ENCODE measurements at places on chromosomes 6 and 20.

DNA sequence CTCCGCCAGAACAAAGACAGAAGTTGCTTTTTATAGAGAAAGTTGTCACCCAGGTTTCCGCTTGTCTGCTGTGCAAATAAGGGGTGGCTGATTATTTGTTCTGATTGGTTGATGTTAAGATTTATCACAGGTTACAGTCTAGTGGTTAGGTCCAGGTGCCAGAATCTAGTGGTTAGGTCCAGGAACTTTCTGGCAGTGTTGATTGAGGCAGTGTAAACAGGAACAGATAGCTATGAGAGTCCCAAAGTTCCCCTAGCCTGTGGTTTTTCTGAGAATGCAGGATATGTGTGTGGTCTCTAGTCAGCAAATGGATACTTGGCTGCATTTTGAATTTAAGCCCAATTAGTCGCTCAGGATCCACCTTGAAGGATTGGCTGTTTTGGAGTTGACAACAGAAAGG is 148.0 kb downstream of the TMEM200A start:
- DNase-seq = peak; percentile 59

DNA sequence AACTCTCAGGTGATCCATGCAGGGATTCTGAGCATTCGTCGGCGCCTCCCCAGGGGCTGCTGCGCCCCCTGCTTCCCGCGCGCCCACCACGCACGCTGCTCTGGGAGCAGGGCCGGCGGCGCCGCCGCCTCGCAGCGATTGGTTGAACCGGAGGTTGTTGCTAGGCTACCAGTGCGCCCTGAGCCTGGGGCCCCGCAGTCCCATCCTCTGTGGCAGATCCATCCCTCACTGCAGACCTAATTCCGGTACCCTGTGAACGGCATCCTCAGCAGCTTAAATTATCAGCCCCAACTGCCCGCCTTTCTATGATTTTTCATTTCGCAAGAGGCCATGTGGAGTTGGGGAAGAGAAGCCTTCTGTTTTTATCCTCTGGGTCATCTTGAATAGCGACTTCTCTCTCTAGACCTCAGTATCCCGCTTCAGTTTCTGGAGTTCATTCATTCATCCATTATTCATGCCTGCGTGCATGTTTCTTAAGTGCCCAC is 15.4 kb downstream of the PNPLA1 start:
- DNase-seq = no peak

DNA sequence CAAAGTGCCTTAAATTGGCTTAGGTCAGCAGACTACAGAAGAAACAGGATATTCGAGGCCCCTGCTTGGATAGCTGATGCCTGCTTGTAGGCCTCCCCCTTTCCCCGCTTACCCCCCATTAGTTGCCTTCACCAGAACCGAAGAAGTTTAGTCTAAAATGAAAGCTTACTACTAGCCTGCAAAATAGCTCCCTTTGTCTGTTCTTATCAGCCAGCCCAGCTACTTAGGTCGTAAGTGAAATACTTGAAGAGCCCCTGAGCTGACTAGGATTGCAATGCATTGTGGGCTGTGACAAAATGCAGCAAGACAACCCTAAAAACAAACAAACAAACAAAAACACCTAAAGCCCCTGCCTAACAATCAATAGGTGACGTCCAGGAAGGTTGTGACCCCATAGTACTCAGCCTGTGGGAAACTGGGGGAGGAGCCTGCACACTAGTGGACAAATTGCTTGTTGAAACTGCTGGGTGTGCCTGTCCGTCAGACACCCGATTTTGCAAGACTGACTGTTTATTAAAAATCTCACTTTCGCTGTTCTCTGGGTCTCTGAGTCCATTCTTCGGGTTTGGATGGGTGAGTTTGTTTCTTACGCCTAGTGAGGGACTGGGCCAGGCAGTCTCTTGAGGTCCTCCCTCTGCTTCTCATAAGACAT is 105.0 kb upstream of the DUSP22 start:
- no peak for DNase-seq

- no peak for DNase-seq
Measured at GRCh38 chr20:40606237-40606636, 82.8 kb downstream of the MAFB start.

GRCh38 chr6:166485651-166486535 is 100.6 kb downstream of the RAMACL start:
- DNase-seq = no peak

DNA sequence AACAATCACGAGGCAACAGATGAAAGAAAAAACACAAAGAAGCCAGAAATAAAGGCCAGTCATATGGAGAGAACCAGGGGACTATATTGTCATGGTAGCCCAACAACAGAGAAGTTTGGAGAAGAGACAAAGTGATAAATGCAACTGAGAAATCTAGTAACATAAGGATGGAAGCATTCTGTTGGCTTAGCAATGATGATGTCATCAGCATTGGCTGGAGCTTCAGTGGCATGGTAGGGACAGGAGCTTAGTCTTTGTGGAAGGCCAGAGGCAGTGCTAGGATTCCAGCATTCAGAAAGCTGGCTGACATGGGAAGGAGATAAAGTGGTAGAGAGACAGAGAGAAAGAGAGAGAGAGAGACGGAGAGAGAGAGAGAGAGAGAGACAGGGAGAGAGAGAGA is 276.4 kb downstream of the TRDN start:
- DNase-seq = no peak

GRCh38 chr6:96017070-96017359 is 1.2 kb downstream of the FUT9 start:
- no peak for DNase-seq

DNA sequence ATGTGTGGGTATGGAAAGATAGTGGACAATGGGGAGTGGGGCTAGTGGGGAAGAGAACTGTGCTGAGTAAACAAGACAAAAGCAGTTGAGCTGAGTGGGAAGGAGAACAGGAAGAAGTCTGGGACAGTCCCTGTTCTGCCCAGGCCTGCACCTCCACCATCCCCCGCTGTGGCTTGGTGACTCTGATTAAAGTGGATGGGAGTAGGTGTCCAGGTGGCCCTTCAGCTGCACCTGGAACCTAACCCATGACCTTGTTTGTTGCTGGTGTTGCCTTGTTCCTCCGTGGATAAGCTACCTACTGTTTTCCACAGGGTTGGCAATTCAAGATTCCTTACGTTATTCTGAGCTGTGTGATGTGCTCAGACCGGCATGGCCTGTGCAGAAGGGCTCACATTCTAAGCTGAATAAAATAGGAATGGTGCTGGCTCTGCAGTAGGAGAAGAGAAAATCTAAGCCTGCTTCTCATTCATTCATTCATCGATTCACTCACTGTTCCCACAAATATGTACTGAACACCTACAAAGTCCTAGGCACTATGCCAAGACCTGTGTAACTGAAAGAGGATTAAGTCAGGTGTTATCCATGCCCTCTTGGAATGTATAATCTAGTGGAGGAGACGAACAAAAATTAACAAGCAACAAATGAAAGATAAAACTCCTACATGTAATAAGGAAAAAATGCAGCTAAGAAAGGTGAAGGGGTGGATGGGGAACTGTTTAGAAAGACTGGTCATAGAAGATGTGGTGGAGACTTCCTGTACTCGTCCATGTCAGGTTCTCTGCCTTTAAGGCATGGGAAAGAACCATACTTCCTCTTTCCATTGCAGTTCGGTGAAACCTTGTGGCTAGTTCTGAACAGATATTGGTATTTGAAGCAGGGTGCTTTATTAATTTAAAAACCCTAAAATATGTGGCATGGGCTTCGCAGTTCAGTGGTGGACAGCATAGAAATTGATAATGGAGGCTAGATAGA is 10.1 kb upstream of the CALHM6 start:
- peak; percentile 66 for DNase-seq
